ENCODE measurements at places on chromosomes 12 and 14. TPM values are rescaled to one million over a fixed set of nuclear protein-coding genes. Genes with fewer than 3 reads are reported as not detected.

The BRI3BP gene
- total RNA-seq = 7.4 TPM

The TPPP2 gene
- total RNA-seq = not detected

The TMEM119 gene
- total RNA-seq = 0.77 TPM

The DLGAP5 gene
- not detected for total RNA-seq

The TCHP gene
- 36.8 TPM for total RNA-seq

The NRL gene
- total RNA-seq = 2.7 TPM

The FOXN4 gene
- not detected for total RNA-seq

The FSCB gene
- total RNA-seq = not detected

The POTEG gene
- total RNA-seq = not detected

The PRMT5 gene
- 37.7 TPM for total RNA-seq

The ANKRD33 gene
- total RNA-seq = not detected

The MYO1H gene
- total RNA-seq = not detected

The CCND2 gene
- total RNA-seq = 89.3 TPM

The KLRC2 gene
- 1.9 TPM for total RNA-seq

The GDF3 gene
- not detected for total RNA-seq

The RGS6 gene
- not detected for total RNA-seq

The TMTC2 gene
- total RNA-seq = 3.7 TPM
